CD8-positive, alpha-beta T cell (primary cell): ENCODE measurements at places on chromosomes 11 and 22.

- no peak for DNase-seq
Measured at GRCh38 chr11:69918231-69918937, 99.2 kb upstream of the FGF3 start.

DNA sequence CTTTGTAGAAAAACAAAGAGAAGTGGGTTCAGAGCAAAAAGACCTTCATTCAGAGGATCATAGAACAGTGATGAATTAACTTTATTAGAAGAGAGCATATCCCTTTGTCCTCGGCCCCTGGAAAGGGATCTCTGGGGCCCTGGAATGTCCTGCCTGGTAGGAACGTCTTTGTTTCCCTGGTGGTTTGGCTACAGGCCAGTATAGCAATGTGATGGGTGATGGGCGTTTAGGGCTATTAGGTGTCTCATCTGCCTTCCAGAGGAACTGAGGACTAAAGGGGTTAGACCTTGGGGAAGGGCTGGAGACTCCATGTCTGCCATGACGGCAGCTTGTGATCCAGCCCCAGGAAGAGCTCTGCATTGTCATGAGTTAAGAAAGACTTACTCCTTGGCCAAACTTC, 9.1 kb downstream of the APOL4 start:
- DNase-seq, result no peak

- DNase-seq, result no peak
Measured at GRCh38 chr11:66936311-66936711, 21.9 kb downstream of the PC start.

DNA sequence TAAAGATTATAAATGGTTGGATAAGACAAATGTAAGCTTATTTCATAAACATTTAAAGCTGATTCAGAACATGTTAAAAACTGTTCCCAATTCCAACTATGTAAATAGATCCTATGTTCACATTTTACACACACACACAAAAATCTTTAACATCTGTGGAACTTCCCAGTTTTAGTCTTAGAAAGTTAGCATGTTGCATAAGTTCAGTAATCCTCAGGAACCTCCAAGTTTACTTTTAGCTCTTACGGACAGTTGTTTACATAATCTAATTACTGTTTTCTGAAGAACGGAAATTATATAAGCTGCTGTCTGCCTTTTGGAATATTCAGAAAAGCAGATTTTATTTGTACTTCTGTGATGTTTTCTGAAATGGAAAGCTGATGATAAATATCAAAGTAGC, 53.3 kb downstream of the PANX1 start:
- no peak for DNase-seq
